ENCODE measurements at places on chromosomes 16 and 17.

GRCh38 chr17:78875363-78876093 lies 27.5 kb downstream of the CEP295NL start:
- no peak for DNase-seq

DNA sequence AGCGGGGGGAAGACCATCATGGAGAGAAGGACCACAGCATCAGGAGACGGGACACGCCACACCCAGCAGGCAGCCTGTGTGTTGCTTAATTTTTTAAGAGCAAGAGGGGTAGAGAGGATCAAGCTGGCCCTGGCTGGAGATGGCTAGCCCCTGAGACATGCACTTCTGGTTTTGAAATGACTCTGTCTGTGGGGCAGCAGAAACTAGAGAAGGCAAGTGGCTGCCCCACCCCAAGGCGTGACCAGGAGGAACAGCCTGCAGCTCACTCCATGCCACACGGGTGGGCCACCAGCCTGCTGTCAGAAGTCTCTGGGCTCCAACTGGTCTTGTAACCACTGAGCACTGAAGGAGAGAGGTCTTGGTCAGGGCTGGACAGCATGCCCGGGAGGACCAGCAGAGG lies 75.5 kb downstream of the SOCS1 start:
- no peak for DNase-seq

GRCh38 chr16:6124136-6124535 lies 1026.5 kb upstream of the EEF2KMT start:
- DNase-seq = no peak

GRCh38 chr16:84498859-84499620 lies 5.4 kb downstream of the MEAK7 start:
- DNase-seq = no peak

DNA sequence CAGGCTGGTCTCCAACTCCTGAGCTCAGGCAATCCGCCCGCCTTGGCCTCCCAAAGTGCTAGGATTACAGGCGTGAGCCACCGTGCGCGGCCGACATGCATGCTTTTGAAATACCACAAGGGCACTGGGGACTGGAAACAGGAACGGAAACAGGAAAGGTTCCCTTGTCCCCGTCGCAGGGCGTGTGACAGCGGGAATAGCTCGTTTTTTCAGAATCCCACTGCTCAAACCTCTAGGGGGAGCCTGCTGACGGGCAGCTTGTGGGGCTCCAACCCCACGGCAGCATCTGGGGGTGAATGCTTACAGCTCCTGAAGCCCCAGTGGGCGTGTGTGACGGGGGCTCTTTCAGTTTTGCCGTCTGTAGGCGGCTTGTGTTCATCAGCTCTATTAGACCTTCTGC lies 18.8 kb upstream of the ASGR2 start:
- DNase-seq = no peak

DNA sequence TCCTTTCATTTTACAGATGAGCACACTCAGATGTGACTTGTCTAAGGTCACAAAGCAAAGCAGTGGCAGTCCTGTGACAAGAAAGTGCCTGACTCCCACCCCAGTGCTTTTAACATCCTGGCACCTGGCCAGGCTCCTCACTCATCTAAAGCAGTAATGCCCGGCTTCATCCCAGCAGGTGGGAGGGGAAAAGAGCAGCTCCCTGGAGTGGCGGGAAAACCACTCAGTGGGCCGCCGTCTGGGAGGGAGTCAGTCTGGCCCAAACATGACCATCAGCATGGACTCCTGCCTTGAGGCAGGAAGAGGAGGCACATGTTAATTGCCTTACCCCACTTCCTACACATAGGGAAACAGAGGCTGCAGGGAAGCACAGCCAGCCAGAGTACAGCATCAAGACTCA lies 2.6 kb downstream of the PCGF2 start:
- DNase-seq = no peak

- DNase-seq = no peak
Measured at GRCh38 chr16:9042964-9043680, 48.3 kb upstream of the HAPSTR1 start.

- DNase-seq = no peak
Measured at GRCh38 chr17:82424001-82424862, 5.8 kb upstream of the OGFOD3 start.

GRCh38 chr17:72110942-72111318 lies 9.9 kb upstream of the SOX9 start:
- no peak for DNase-seq

GRCh38 chr17:60769327-60769726 lies 91.7 kb downstream of the BCAS3 start:
- DNase-seq = no peak

DNA sequence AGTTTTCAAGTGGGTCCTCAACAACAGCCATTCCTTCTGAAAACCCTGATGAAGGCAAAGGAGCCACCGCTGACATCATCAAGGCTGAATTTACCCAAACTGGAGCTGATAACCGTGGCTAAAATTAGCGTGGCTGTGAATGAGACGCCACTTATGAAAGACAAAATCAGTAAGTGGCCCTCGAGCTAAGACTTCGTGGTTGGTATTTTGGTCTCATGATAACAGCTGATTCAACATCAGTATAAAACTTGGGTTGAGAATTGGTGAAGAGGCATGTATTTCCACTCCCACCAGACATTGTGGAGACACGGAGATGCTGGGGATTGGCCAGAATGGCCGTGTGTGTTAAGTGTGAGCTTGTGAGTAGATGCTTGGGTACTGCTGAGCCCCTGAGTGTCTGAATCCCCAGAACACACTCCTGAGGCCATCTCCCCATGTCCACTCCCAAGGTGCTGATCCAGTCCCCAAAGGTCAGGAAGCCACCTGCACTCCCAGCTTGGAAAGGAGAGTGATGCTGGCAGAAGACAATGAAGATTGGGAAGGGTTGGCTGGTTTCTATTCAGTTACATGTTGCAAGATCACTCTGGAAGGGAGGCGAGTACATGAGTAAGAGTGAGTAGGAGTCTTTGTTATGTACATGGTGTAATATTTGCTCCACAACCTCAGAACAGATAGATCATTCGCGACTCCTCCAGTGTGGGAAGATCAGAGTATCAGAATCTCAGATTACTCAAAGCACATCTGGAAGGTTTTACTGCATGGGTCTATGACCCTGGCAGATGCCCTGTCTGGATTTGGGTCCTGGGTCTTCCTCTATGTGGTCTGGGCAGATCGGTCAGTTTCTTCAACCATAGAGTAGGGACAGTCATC lies 207.7 kb downstream of the HS3ST3A1 start:
- DNase-seq = no peak

GRCh38 chr16:60741810-60742209 lies 1294.4 kb downstream of the CDH8 start:
- no peak for DNase-seq

DNA sequence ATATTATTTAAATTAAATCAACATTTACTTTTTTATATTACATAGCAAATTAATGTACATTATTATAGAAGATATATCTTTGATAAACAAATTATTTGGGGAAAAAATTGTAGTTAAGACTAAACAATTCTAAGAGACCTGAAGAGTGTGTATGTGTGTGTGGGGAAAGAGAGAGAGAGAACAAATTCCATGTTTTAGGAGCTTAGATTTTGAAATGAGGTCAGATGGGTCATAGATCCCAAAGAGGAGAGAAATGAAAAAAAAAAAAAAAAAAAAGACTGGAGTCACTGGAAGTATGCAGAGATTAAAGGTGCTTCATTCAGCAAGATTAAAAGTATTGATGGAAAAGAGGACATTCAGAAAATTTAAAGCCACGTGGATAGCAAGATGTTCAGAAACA lies 206.8 kb downstream of the CNTNAP4 start:
- no peak for DNase-seq

GRCh38 chr17:6163612-6164333 lies 93.6 kb downstream of the WSCD1 start:
- DNase-seq = no peak

GRCh38 chr16:797686-798085 lies 2.8 kb downstream of the GNG13 start:
- no peak for DNase-seq

DNA sequence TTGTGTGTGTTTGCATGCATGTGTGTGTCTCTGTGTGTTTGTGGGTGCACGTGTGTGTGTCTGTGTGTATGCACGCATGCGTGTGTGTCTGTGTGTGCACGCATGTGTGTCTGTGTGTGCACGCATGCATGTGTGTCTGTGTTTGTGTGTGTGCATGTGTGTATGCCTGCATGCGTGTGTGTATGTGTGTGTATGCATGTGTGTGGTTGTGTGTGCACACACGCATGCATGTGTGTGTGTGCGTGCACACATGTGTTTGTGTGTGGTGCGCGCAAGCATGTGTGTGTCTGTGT lies 239.9 kb upstream of the TNRC6C start:
- DNase-seq = no peak

- no peak for DNase-seq
Measured at GRCh38 chr17:67353929-67354574, 12.3 kb downstream of the PSMD12 start.

GRCh38 chr17:78324391-78325075 lies 35.3 kb downstream of the SOCS3 start:
- no peak for DNase-seq

GRCh38 chr17:70476368-70476767 lies 307.0 kb downstream of the KCNJ2 start:
- DNase-seq = no peak

DNA sequence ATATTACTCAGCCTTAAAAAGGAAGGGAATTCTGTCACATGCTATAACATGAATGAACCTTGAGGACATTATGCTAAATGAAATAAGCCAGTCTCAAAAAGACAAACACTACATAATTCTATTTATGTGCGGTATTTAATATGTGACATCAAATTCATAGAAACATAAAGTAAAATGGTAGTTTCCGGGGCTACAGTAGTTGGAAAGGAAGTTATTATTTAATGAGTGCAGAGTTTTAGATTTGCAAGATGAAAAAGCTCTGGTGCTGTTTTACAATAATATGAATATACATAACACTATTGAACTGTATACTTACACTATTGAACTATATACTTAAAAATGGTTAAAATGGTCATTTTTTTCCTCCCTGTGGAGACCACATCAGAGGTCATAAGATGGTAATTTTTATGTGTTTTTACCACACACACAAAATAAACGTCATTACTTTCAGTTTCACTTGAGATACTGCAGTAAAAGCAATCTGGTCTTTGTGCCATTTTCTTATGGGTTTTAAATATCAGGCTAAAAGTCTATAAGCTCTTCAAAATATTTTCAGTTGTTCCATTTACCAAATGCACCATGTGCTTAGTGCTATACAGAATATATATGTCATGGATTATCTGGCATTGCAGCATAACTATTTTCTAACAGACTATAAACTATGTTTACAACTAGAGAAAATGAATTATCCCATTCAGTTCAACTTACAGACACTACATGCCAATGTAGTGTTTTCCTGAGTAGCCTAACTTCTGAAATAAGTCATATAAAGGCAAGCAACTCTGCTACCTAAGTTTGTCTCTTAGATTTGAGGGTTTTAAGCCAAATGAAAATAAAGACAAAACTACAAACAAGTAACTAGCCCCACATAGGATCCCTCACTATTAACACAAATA lies 90.9 kb downstream of the SPAG9 start:
- DNase-seq = no peak

DNA sequence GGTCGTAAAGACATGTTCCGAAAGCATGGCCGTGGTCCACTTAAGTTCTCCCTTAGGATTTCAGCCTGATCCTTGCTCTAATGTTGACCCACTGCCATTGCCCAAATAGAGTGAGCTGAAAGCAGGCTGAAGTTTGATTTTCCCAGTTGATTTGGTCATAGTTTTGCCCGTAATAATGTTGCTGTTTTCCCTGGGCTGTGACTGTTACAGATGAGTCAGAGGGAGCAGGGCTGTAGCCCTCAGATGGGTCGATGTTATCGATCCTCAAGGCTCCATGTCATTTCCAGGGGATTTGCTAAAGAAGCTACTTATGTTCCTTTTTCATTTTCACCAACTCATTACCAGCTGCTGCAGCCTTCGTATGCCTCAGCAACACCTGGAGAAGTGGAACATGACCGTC lies 169.0 kb upstream of the ZFHX3 start:
- no peak for DNase-seq

GRCh38 chr16:78620291-78620690 lies 520.8 kb downstream of the WWOX start:
- no peak for DNase-seq

DNA sequence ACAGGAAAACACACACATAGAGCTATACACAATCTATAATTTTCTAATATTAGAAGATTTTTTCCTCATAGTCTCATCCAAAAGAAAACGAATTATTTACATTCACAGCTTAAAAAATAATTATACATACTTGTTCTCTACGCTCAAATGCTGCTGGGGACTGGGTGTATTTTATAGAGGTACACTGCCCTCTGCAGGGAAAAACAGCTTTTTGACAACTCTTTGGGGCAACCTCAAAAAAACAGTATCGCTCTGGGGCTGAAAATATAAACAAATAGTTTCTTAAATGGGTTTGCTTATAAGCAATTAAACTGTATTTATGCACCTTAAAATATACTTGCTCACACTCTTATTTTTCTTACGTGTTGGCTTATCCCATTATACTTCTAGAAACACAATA lies 261.8 kb upstream of the PSMD7 start:
- DNase-seq = no peak

DNA sequence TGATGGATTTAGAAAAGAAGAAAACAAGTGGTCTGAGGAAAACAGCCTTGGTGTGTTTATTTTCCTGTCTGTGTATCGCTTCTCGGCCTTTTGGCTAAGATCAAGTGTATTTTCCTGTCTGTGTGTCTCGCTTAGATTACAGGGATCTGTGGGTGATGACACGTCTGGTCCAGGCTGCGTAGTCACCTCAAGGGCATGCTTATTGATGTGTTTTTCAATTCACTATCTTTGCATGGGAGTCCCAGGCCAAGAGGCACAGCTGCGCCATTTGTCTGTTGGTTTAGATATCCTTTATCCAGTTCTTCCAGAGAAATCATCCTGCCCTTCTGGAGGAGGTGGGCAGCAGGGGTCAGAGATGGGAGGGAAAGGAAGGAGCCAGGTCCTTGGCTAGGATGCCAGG lies 47.1 kb upstream of the STH start:
- no peak for DNase-seq

- DNase-seq = no peak
Measured at GRCh38 chr16:77955127-77955526, 67.2 kb upstream of the CLEC3A start.

GRCh38 chr17:65297916-65298315 lies 160.7 kb downstream of the RGS9 start:
- DNase-seq = no peak

- no peak for DNase-seq
Measured at GRCh38 chr17:44900894-44901293, 1.6 kb upstream of the EFTUD2 start.

DNA sequence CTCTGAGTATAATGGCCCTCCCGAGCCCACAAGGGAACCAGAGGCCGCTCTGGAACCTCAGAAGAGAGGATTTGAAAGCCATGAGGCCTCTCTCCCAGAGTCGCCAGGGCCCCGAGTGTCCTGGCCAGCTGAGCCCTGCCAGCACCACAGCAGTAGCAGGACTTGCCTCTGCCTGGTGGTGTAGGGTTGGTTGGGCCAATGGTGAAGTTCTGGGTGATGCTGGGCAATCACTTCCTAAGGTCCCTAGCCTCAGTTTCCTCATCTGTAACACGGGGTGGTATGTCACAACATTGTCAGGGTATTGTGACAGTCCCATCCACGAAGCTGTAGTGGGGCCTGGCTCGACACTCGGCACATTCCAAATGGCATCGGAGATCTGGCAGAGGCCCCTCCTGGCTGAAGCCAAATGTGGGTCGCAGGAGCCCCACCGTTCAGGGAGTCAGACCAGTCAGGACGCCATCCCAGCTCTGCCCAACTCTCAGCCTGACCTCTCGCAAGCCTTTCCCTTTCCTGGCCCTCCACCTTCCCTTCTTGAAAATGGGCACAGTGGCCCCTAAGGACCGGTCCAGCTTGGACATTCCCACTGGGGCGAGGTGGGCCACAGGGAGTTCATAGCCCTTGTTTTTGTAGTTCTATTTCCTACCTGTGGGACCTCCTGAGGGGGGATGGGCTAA lies 1.7 kb downstream of the NATD1 start:
- no peak for DNase-seq

- no peak for DNase-seq
Measured at GRCh38 chr17:81334987-81335772, 40.1 kb upstream of the SLC38A10 start.

All from stimulated activated CD8-positive, alpha-beta memory T cell treated with anti-CD3 and anti-CD28 coated beads, Interleukin-7, amount 100 ng/mL, for 1 hour (primary cell).